Stimulated activated CD4-positive, alpha-beta T cell treated with anti-CD3 and anti-CD28 coated beads, TNF-alpha, amount 100 ng/mL, for 48 hours (primary cell): ENCODE measurements at places on chromosomes 5 and 9.

GRCh38 chr9:137982200-137982599, 104.6 kb downstream of the CACNA1B start:
- DNase-seq = no peak

DNA sequence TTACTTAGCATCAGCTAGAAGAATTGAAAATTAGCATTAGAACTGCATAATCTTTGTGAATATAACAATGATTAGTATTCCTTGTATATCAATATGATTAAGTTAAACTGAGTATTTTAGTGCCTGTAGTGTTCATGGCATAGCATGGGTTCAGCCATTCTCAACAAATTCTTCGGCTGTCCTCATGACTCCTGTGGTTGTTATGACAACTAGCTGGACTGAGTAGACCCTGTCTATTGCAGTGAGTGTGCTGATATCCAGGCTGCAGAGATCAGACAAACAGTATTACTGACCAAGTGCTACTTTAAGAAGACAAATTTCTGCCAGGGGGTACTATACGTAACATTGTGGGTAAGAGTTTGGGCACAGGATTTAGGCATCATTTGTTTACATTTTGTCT, 125.9 kb downstream of the NUDT12 start:
- DNase-seq = no peak

GRCh38 chr9:38386319-38386895, 6.1 kb upstream of the ALDH1B1 start:
- DNase-seq = no peak

- DNase-seq = no peak
Observed at GRCh38 chr5:126053630-126054029, 369.6 kb upstream of the GRAMD2B start.

- no peak for DNase-seq
Observed at GRCh38 chr5:58019614-58020013, 440.3 kb downstream of the PLK2 start.

GRCh38 chr5:146529984-146530383, 14.0 kb upstream of the GPR151 start:
- DNase-seq = no peak

- no peak for DNase-seq
Observed at GRCh38 chr5:141477815-141478214, 2.0 kb downstream of the PCDHGC3 start.

DNA sequence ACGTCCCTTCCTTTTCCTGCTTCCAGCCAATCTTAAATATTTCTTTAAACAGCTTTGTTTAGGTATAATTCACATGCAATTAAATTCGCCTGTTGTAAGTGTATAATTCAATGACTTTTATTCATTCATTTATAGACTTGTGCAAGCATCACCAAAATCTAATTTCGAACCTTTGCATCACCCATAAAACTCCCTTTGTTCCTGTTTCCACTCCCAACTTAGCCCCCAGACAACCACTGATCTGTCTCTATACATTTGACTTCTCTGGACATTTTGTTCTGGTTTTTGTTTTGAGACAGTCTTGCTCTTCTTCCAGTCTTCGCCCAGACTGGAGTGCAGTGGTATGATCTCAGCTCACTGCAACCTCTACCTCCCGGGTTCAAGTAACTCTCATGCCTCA, 71.5 kb downstream of the NR6A1 start:
- no peak for DNase-seq

DNA sequence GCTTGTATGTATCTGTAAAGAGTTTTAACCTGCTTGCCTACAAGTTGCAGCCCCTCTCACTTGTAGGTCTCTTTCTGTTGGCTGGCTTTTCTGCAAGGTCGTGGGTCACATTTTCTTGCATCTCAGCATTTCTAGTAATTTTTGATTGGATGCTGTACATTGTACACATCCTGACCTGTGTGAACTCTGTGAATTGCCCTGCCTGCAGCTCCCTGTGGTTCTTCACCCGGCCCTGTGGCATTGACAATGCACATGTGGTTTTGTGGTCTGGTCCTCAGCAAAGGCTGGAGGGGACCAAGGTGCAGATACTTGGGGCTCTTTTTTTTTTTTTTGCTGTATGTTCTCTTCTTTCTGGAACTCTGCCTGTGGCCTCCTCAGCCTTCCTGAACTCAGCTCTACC, 53.6 kb downstream of the WNK2 start:
- no peak for DNase-seq

DNA sequence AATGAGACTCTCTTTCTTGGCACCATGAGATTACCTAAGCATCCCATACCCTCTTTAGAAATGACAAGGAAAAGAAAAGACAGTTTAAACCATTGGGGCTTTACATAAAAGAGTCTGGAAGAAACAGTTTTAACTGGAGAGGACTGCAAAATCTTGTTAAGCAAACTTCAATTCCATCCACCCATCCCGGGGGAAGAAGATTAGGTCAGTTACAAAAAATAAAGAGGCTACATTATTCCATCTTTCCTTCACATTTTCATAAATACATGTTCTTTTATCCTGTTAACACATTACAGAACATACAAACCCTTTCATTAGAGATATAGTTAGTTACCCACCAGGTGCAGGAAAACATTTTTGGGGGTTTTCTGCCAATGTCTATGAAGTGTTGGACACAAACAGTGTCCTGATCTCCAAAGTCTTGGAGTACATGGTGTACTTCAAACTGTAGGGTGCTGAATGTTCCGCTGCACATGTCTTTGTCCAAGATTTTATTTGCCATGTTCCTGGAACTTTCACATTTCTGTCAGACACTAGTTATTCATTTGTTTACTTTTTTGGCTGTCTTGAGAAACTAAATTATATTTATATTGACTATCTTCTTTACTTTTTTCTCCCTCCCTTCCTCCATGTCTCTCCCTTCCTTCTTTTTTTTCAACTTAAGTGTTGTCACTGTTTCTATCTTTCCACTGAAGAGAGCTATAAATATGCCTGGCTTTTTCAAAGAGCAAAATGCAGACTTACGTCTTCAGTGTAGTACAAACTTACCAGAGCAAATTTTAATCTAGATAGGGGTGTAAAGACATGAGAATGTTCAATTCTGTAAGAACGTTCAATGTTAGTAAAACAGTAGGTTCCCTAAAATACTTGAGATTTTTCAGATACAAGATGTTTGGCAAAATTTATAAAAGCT, 410.9 kb upstream of the PRR16 start:
- no peak for DNase-seq

- no peak for DNase-seq
Observed at GRCh38 chr5:139078345-139078744, 119.8 kb downstream of the SIL1 start.

DNA sequence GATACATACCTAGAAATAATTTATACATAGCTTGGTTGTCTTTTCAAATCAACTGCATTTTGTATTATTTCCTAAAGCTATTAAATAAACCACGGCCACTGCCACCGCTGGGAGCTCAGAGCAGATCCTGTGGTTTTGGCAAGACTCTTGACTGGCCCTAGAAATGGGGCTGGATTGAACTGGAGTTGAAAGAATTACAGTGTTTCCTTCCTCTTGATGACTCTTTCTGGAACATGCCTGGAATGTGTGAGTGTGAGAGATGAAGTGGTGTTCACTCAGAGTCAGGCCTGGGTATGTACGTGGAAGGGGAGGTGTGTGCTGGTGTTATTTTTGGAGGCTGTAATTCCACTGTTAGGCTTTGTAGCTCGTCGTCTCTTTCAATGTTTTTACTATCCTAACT, 45.9 kb downstream of the TEK start:
- DNase-seq = no peak

GRCh38 chr5:73805449-73805848, 179.5 kb downstream of the ARHGEF28 start:
- DNase-seq = no peak

GRCh38 chr5:81631621-81632020, 119.3 kb downstream of the SSBP2 start:
- DNase-seq = no peak

DNA sequence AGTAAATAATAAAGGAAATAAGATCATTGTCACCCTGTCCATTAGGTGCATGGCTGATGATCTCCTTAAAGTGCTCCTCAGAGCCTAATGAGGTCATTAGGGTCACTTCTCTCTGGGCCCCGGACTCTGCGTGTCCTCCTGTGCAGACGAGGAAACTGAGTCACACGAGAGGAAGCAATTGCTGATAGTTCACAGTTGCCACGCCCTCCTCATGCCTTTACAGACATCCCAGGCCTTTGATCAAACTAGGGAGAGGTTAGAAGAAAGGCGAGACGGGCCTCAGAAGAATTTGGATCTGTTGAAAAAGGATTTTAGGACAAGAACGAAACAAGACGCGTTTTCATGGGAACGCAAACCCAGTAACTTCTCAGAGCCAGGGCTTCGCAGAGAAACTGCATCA, 32.0 kb upstream of the MSX2 start:
- DNase-seq = no peak

- DNase-seq = no peak
Observed at GRCh38 chr9:94980947-94981722, 254.6 kb downstream of the AOPEP start.

- no peak for DNase-seq
Observed at GRCh38 chr9:117412006-117412715, 2.7 kb downstream of the ASTN2 start.

- no peak for DNase-seq
Observed at GRCh38 chr5:43110606-43111170, 10.0 kb upstream of the ZNF131 start.

- no peak for DNase-seq
Observed at GRCh38 chr9:88658311-88658822, 123.4 kb downstream of the NXNL2 start.

- no peak for DNase-seq
Observed at GRCh38 chr9:128178806-128179431, 12.5 kb downstream of the CIZ1 start.

- DNase-seq = no peak
Observed at GRCh38 chr9:89215342-89215741, 36.7 kb upstream of the SHC3 start.

DNA sequence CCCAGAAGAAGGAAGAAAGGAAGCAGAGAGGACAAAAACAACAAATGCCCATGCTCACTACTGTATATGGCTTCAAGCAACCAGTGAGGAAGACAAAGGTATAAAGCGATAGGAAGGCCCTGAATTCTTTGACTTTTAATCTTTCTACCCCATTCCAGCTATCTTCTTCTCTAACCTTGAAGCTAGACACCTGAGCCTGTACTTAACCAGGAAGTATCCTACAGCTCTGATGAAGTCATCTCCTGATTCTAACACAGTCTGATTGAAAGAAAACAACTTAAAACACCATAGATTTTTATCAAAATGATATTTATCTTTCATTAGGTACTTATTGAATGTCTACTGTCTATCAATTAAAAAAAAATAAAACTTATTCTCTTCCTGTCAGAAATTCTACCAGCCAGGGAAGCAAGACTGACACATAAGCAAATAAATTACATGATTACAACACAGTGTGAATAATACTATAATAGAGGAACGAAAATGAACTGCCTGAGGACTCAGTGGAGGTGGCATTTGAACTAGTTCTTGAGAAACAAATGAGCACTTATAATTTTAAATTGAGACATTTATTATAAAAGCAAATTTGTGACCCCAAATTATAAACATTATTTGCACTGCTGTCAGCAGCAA, 123.3 kb upstream of the ELL2 start:
- no peak for DNase-seq

DNA sequence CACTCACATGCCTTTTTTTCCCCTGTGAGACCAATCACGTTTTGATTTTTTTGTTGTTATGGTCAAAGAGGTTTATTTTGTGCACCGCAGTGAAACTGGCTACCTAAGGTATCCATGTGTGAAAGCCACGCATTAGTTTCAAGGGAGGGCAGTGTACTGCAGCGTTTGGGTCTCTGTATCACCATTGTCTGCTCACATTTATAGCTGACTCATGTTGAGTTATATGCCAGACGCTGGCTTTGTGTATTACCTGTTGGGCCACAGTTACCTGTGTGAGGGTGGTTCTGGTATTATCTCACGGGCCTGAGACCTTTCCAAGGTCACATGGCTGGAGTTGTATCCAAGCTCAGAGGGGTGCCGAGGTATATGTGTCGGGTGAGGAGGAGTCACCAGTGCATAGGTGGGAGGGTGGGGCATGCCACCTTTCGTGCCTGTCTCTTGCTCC, 75.8 kb downstream of the ARHGAP26 start:
- no peak for DNase-seq

GRCh38 chr5:1827886-1828397, 26.7 kb downstream of the NDUFS6 start:
- DNase-seq = no peak

- no peak for DNase-seq
Observed at GRCh38 chr9:16131264-16131663, 578.4 kb downstream of the CCDC171 start.

- DNase-seq = no peak
Observed at GRCh38 chr5:38529955-38530646, 26.3 kb downstream of the LIFR start.

DNA sequence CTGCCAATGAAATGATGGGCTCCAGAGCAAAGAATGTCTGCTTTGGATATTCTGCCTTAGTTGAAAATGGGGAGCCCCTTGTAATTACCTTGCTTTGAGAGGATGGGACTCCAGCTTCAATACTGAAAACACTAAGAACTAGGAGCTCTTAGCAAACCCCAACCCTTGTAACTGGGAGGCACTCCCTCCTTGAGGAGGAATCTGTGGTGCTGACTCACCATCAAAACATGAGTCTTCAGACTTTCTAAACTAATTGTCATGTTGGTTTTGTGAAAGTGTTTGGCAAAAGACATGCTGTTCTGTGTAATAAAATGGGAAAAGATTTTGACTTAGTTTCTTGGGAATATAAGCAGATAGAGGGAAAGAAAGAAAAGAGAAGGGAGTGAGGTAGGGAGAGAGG, 91.9 kb upstream of the PTPRD start:
- no peak for DNase-seq

DNA sequence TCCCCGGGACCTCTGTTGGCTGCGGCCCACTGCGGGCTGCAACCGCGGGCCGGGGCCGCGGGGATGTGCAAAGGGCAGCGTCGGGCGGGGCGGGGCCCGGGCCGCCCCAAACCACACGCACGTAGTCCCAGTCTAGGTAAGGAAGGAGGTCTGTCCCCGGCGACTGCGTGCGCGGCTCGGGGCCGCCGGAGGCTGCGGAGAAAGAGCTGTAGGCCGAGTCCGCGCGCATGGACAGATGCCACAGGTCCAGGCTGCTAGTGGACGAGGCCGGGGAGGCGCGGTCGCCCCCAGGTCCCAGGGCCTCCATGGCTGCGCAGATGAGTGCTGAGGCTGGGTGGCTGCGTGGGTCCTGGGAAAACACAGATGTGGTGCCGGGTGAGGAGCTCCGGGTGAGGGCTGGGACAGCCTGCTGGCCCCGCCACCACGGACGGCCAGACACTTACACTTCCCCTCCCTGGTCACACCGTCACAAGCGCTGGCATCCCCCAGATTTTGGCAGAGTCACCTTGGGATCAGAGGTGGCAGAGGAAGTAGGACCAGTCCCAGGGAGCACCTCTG, 4.5 kb downstream of the SHROOM1 start:
- no peak for DNase-seq

DNA sequence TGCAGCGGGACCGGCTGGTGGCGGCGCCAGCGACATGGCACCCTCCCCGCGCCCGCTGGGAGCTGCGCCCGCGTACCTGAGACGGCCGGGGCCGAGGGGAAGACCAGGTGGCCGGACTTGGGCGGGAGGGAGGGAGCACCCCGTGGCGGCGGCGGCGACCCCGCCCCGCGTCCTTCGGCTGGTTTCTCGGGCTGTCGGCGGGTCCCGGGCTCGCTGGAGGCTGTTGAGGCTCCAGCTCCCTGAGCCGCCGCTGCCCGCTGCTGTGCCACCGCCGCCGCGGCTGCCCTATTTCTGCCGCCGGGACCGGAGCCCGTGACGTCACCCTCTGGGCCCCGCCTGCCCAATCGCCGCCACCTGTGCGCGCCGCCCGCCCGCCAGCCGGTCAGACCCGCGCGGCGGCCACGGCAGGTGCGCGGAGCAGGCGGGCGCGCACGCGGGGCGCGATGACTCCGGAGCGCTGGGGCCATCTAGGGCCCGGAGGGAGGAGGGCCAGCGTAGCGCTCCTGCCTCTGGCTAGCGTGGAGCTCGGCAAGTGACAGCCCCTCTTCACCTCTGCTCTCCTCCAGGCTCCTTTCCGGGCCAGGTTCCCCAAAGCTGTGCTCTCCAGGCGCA, at the start of gene FSTL4:
Gene FSTL4, minus strand, starts transcription at position 293 of the 612 bp plus-strand sequence.
- no peak for DNase-seq
